Mesendoderm (in vitro differentiated cells): ENCODE measurements at places on chromosomes 6 and 20.

DNA sequence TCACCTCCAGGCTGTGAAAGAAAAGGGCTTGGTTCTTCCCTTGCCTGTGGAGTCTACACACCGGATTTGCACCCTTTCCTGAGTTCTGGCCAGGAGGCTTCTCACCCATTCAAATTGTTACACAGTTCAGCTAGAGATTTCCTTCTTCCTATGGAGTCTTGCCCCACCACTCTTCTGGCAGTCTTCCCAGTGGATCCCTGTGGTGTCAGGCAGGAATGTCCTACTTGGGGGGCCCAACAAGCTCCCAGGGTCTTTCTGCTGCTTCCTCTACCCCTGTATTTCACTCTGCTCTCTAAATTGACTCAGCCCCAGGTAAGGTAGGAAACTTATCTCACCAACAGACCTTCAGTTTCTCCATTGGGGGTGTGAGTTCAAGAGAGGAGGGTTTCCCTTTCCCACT is 14.0 kb upstream of the CST9L start:
- DNase-seq = no peak

GRCh38 chr6:228881-229651 is 63.2 kb upstream of the DUSP22 start:
- no peak for DNase-seq

DNA sequence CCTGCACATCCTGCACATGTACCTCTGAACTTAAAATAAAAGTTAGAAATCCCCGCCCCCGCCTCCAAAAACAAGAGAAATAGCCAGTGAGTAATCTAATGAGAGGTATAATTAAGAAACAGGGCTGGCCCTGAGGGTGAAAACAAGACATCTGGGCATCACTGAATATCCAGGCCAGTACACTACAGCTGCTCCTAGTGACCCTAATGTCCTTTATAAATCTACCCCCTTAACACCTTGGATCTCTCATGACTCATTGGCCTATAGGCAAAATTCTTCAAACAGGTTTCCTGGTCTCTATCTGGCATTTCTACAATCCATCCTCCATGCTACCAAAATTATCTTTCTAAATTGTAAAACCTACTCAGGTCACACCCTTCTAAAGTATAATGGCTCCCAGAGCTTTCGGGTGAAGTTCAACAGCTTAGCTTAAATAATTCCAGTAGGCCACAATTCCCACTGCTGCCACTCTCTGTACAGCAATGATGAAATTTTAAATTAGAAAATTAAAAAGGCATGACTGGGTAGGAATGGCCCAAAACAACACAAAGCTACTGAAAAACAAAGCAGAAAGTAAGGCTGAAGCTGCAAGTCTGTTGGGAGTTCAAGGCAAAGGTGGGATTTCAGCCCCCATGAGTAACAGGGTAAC is 260.9 kb downstream of the GMDS start:
- no peak for DNase-seq

- DNase-seq = no peak
Observed at GRCh38 chr20:51667002-51667408, 101.2 kb downstream of the ATP9A start.

DNA sequence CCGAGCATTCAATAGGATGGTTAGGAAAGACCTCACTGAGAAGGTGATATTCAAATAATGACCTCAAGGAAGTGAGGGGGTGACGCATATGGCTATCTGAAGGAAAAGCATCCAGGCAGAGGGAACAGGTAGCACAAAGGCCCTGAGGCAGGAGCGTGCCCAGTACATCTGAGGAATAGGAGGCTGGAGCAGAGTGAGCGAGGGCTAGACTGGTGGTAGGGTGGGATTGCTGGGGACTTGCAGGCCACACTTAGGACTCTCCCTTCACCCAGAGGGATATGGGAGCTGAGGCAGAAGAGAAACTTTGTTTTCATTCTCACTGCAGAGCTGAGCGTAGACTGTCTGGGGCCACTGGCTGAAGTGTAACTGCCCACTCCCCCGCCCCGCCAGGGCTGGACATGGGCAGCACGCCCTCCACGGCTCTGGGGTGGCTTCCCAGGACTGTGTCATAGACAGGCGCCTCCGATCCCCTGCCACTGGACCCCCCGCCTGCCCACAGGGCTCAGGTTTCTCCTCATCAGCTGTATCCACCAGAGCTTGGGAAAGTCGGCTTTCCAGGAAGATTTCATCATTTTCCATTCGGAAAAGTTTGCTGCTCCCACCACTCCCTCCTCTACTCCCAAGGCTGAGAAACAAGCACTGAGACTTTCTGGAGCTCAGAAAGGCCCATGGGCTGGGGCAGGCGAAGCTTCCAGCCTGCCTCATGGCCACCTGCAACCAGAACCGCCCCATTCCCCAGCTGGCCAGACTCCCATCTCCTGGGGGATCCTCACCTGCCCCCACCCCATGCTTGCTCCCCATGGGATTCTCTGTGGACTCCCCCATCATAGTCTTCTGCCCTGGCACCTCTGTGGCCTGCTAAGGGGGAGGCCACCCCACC is 142.6 kb downstream of the MRPL14 start:
- DNase-seq = no peak
